Fibroblast of skin of left biceps (primary cell): ENCODE measurements at places on chromosomes 12 and 14.

DNA sequence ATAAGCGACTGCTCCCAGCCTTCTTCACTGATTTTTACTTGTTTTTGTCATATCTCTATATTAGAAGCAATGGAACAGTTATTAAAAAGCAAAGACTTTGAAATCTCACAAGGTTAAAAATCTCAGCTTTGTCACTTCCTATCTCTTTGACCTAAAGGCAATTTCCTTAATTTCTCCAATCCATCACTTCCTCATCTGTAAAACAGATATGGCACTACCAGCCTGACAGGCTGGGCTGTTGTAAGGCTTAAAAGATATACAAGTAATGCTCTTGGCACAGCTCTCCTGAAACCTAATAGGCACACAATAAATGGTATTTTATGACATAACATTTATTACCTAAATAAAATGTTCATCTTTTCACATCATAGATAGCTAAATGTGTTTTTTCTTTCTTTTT lies 25.6 kb downstream of the ATXN2 start:
- DNase-seq: no peak

GRCh38 chr12:121620333-121620891 lies 5.9 kb upstream of the ORAI1 start:
- no peak for DNase-seq

- DNase-seq: no peak
Measured at GRCh38 chr14:94051779-94052178, 25.6 kb downstream of the OTUB2 start.

GRCh38 chr12:95989504-95990123 lies 6.5 kb downstream of the HAL start:
- DNase-seq: no peak

DNA sequence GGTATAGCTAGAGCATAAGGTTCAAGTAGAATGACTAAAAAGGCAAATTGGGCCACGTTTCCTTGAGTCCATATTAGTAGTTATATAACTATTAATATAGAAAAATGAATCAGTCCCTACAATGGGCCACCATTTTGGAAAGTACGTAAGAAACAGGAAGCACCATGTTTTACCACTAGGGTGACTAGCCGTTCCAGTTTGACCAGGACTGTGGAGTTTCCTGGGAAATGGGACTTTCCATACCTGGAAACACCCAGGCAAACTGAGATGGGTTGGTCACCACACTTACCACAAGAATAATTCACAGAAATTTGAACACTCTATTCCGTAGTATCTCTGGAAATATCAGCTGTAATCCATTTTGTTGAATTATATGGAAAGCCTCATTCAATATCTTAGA lies 2.1 kb upstream of the MAGOHB start:
- no peak for DNase-seq

DNA sequence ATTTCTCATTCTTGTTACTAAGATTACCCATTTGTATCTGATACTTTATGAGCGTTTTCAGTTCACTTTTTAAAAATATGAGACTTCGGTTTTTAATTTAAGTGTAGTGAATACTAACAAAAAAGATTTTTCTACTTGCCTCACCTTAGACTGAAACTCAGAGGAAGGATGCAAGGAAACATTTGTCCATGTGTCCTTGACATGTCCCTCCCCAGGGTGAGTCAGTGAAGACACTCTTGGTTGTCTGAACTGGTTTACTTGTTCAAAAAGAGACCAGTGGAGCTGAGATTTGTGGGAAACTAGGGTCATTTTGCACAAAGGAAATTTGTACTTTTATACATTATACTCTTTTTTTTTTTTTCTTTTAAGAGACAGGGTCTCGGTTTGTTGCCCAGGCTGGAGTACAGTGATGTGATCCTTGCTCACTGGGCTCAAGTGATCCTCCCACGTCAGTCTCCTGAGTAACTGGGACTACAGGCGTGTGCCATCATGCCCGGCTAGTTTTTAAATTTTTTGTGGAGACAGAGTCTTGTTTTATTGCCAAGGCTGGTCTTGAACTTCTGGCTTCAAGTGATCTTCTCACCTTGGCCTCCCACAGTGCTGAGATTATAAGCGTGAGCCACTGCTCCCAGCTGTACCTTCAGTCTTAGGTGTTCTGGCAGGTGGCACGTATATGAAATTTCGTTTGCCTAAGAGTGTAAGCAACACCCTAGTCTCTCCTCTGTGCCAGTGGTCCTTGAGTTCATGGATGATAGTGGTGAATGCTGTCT lies 56.7 kb downstream of the PPFIBP1 start:
- no peak for DNase-seq
